ENCODE measurements at places on chromosomes 11 and 22.

DNA sequence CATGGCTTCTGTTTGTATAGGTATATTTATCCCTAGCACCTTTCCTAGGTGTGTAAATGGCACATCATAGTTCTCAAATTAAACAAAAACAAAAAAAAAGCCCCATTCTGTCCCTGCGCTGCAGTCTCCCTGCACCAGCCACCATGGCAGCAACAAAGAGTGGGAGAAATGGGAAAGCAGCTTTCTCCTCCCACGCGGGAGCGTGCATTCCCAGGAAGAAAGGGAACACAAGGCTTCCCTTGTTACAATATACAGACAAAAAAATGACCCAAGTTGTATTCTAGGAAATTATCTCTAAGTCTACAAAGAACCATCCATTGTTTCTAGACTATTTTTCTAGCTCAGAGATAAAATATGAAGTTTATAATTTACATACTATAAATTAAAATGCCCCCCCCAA, 16.1 kb upstream of the TMPRSS5 start:
- DNase-seq = no peak

DNA sequence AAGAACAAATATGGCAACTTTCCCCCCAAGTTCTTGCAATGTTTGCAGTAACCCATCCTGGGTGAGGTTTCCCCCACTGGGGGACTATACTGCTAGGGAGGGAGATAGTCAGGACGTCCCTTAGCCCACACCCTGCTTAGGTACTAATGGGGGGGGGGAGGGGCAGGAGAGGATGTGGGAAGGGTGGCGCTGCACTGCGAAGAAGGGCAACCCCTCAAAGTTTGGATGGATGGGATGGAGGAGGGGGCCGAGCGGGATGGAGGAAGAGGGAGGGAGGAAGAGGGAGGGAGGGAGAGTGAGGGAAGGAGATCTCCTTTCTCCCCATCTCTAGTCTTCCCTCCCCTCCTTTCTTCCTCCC, 100.6 kb upstream of the HSD17B12 start:
- no peak for DNase-seq

GRCh38 chr22:27754247-27754887, 47.2 kb downstream of the MN1 start:
- DNase-seq = peak; percentile 18

- DNase-seq = no peak
Observed at GRCh38 chr22:29593923-29594322, 9.5 kb upstream of the NF2 start.

DNA sequence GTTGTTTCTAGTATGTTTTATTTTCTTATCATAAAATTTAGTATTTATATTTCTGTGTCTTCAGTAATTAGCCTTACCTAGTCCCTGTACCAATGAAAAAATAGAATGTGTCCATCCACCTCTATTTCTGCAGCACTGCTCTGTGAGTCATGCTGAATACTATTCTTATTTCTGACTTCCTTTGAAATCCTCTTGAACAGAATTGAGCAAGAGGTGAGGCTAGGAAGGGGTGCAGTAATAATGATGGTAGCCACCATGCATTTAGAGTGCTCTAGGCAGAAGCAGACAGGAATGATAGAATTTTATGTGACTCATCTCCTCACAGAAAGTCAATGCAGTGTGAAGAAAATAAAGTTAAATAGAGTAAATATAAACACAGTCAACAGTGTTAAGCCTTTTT, 60.0 kb downstream of the OR10A6 start:
- no peak for DNase-seq

GRCh38 chr11:74024261-74025029, 15.6 kb upstream of the UCP3 start:
- no peak for DNase-seq

GRCh38 chr11:111155021-111155420, 90.5 kb upstream of the POU2AF2 start:
- no peak for DNase-seq

- DNase-seq = no peak
Observed at GRCh38 chr11:76655501-76656049, 15.0 kb downstream of the LRRC32 start.

DNA sequence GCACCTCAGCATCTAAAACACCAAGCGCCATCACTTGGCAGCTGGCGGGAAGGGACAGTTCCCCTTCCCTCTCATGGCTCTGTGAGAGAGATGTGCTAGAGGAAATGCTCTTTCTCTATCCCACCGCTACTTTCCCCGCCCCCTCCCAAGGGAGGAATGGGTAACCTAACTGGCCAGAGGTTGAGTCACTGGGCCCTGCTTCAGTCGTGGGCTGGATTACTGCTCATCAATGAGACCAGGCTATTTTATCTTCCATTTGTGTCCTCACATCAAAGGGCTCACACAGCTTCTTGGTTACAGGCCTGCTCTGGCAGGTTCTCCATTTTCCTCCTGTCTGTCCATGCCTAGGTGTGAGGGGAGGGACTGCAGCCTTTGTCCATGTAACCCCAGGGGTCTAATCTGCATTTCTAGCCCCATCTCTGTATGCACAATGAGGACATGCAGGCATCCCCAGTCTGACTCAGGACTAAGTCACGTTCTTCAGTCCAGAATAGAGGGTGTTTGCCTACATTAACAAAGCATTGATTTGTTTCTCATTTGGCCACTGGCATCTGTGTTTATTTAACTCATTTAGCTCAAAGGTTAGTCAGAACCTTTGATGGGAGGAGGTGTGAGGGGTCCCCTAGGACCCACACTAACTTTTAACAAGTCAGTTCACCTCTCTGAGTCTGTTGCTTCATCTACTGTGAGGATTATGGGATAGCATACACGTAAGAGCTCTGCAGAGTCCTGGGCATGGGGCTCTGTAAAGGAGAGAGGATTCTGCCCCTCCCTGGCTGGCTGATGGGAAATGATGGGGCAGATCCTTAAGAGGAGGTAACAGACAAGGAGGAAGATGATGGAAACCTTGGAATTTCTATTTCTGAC, 99.1 kb downstream of the XRRA1 start:
- no peak for DNase-seq

DNA sequence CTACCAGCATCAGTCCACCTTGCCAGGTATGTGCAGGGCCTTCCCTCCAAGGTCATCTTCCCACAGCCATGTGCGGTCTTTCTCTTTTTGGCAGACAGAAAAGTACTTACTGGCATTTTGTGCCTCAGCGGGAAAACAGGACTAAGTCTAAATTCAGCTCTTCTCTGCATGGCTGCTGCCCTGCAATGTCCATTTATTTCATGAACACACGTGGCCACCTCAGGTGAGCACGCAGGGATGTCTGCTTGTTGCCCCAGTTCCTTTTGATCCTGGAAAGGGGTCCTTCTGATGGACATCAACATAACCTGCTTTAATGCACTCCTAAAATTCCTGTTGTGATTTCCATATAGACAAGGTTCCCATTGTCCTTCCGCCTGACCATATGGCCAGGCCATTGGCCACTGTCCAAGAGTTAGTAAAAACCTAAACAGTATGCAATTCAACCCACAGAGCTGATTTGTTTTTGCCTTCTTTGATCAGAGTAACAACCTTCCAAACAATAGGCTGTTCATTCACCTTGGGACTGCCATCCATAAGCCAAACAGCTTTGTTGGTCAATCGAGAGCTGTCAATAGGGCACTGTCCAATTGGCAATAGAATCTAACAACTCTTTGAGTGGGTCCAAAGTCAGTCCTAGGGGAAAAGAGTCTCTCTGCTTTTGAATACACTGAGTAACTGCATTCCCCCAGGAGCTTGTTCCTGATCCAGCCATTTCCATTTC, 5.9 kb downstream of the TREH start:
- no peak for DNase-seq

DNA sequence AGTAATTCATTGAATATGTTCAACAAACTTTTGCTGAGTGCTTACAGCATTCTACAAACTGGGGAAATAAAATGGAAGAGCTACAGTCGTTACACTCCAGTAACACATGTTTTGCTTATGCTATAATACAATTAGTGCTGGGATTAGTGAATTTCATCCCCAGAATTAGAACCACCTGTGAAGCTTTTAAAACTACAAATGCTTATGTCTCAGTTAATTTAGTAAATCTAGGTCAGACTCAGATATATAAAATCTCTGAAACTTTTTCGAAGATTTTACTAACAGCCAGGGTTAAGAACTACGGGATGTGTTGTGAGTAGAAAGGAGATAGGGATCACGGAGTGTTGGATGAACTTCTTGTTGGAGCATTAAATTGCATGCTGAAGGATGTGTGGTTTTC, 33.7 kb upstream of the EED start:
- DNase-seq = no peak

GRCh38 chr11:111541254-111542061, 938 bp downstream of the LAYN start:
- DNase-seq = no peak

- DNase-seq = no peak
Observed at GRCh38 chr11:114416441-114416961, 16.0 kb downstream of the RBM7 start.

DNA sequence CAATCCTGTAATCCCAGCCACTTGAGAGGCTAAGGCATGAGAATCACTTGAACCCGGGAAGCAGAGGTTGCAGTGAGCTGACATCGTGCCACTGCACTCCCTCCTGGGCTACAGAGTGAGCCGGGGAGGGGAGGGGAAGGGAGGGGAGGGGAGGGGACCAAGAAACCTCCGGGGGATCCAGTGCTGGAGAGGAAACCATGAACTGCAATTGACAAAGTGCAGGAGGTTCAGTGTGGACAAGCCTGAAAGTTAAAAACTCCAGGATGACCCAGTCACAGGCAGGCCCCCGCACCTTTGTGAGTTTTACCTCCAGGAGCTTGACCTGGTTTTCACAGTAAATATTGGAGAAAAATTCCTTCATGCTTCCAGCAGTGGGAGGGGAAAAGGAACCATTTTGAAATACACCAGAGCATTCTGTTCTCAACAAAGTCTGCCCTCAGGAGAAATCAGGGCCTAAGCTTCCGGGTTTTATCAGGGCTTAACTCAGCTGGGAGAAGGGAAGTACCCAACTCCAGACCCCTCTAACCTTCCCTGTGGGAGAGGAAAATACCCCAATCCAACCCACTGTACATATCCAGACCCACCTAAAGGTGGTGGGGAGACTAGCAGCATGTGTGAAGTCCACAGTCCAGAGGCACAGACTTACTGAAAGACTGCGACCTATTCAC, 15.5 kb upstream of the ZFTA start:
- DNase-seq = no peak

DNA sequence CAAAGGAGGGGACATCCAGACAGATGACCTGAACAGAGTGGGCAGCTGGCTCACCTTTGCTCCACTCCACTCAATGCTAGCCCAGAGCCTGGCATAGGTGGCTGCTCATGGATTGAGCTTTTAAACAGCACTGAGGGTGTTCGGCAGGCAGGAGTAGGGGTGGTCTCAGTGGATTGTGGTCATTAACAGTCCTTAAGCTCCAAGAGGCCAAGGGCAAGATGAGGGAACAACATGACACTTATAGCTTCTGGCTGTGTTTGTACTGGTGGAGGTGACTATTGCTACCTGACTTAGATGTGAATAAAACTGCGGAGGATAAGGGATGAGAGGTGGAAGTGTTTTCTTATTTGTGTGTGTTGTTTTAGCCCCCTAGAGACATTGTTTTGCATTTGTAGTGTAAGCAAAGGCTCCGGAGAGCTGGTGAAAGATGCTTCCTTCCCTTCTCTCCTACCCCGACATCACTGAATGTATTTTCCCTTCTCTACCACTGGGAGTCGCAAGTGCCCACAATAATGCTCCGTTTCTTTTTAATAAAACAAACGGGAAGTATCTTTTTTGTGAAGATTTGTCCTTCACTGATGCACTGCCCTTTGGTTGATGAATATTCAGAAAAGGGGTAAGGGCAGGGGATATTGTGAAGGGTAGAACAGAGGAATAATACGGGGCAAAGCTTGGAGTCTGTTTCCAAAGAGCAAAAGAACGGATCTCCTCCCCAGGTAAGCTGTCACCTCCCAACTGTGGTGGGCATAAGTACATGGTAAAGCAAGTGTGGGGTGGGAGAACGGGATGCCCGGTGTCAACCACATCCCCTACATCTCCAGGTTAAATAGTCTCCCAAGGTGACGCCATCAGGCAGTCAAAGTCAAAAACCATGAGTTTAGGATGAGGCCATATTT, 27.5 kb upstream of the MTNR1B start:
- no peak for DNase-seq

DNA sequence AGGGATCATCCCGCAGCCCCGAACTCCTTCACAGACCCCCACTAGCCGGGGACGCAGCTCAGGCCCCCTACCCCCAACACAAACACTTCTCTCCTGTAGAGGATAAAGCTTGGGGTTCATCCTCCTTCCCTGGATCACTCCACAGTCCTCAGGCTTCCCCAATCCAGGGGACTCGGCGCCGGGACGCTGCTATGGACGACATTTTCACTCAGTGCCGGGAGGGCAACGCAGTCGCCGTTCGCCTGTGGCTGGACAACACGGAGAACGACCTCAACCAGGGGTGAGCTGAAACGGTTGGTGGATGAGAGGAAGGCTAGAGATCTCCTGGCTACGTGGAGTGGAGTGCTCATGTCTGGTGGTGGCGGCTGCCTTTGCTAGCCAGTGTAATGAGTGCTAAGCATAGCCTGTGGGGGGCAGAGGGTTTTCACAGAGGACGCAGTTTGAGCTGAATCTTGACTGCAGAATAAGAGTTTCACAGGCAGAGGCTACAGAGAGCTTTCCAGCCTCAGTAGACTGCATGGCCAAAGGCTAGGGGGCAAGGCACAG, 580 bp downstream of the ILK start:
- DNase-seq = no peak

- peak; percentile 86 for DNase-seq
Observed at GRCh38 chr11:64694821-64695365, 28.1 kb downstream of the NRXN2 start.

GRCh38 chr11:112697391-112698178, 263.6 kb upstream of the NCAM1 start:
- DNase-seq = no peak

DNA sequence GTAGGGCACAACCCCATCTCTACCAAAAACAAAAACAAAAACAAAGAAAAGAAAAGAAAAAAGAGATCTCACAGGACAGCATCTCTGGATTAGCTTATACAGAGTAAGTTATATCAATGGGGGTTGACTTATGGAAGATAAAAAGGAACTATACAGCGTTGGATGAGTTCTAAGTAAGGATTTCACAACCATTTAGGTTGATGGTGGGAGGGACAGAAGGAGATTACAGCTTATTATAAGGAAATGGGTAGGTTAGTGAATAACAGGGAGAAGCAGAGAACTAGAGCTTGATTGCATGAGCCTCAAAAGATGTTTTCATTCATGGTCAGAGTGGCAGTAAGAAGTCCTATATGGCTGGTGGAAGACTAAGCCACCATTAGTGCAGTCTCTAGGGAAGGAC, 60.3 kb downstream of the CECR2 start:
- DNase-seq = no peak

All from DMS79 (cell line).